ENCODE measurements at places on chromosomes 11 and 22.

DNA sequence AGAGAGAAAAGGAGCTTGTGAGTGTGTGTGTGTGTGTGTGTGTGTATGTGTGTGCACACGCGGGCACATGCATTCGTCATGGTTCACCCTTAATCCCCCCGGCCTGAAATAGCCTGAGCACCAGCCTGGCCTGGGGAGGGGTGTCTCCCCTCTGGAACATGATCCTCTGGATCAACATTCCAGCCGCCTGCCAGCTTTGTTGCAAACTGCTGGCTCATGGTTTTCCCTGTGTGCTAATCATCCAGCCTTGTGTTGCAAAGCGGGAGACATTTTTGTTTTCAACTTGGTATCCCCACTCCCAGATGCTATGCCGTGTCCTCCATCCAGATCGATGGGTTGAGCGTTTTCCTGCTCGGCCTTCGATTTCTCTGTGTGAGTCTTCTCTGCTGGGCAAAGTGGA is 94.3 kb downstream of the FEZ1 start:
- no peak for DNase-seq

DNA sequence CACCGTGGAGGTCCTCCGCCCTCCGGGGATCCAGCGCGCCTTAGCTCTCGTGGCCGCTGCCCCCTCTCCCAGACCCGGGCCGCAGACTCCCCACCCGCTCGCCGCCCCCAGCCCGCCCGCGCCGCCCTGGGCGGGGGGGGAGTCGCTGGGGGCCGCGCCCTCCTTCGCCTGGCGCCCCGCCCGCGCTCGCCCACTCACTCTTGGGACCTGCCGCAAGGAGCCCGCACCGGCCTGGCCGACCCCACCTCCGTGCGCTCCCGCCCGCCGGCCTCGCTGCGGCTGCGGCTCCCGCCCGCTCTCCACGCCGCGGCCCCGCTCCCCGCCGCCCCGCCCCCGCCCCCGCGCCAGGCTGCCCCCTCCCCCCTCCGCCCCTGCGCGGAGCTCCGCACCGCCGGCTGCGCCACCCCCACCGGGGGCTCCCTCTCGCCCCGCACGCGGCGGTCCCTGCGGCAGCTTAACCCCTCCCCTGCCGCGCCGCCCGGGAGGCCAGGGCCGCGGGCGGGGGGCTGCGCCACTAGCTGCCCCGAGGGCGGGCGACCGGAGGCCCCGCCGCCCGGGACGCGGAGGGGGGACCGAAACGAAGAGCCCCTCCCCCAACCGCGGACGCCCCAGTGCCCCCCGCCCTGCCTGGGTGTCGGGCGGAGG is 724 bp upstream of the RASGRP2 start:
- no peak for DNase-seq

- no peak for DNase-seq
Observed at GRCh38 chr11:122304973-122305372, 189.0 kb upstream of the BLID start.

DNA sequence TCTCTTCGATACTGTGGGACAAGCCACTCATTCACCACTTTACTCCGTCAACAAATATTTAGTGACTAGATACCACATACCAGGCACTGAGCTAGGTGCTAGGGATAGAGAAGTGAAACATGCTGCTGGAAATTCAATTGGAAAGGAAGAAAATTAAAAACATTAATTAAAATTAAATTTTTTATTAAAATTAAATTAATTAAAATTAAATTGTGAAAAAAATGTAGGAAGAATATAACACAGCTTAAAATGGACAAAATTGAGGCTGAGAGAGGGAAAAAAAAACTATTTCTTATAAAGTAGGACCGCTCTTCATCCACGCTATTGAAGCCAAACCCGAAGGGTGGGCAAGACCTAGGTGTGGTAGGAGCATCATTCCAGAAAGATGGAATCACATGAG is 23.6 kb upstream of the LRRC55 start:
- DNase-seq, result no peak

DNA sequence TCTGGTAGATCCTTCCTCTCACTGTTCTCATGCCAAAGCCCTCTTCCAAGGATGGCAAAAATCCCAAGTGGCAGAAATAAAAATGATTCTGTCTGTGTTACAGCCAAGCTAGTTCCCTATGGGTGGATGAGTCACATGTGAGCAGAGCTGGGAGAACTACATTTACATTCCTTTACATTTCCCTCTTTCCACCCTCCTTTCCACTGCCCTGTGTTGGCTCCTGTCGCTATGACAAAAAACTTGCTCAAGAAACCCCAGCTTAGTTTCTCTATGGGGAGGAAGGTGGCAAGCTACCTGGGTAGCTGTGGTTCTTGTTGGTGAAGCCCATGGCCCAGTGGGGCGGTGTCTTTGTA is 10.2 kb upstream of the DDB2 start:
- DNase-seq, result no peak

DNA sequence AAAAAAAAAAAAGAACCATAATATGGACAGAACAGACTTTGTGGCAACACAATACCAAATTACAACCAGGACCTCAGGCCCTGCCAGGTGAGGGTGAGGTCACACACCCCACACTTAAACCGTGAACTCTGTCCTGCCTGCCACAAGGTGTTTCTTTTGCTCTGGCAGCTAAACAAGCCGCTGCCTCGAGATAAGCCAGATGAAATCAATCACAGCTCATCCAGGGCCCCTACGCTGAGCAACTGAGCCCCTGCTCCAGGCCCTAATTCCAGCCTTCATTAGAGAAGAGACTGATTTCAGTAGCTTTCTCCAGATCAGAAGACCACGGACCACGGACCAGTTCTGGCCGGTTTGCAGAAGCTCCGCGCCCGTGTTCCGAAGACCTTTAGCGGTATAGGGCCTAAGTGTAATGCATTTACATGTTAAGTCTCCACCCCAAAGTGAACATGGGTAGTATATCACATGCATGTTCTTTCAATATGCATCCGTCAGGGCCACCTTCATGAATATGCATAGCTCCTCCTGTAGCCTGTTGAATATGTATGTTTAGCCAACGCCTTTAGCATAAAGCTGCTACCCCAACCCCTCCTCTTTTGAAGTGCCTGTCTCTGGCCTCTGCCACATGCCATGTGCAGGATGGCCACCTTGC is 14.8 kb upstream of the RAC2 start:
- DNase-seq, result no peak

GRCh38 chr11:77141034-77141433 is 13.0 kb downstream of the MYO7A start:
- no peak for DNase-seq

DNA sequence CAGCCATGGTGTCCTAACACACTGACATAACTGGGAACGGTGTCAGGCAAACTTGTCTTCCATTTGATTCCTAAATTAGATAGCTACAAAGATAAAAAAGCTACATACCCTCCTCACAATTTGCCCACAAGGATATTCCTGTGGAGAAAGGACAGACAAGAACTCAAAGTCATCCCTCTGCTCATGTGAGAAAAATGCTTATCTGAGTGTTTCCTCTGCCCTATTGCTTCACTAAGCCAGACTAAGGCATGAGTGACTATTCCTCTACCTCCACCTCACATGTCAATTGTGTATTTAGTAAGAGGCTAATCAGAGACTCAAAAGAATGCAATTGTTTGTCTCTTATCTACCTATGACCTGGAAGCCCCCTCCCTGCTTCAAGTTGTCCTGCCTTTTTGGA is 247.7 kb downstream of the DDX10 start:
- DNase-seq, result no peak

Measured in GM18507 (cell line).